ENCODE measurements at places on chromosomes 11 and 22.

GRCh38 chr22:47174671-47175112 lies 412.2 kb downstream of the TBC1D22A start:
- DNase-seq = no peak

GRCh38 chr11:128289048-128289447 lies 298.3 kb downstream of the ETS1 start:
- DNase-seq = peak; percentile 24

DNA sequence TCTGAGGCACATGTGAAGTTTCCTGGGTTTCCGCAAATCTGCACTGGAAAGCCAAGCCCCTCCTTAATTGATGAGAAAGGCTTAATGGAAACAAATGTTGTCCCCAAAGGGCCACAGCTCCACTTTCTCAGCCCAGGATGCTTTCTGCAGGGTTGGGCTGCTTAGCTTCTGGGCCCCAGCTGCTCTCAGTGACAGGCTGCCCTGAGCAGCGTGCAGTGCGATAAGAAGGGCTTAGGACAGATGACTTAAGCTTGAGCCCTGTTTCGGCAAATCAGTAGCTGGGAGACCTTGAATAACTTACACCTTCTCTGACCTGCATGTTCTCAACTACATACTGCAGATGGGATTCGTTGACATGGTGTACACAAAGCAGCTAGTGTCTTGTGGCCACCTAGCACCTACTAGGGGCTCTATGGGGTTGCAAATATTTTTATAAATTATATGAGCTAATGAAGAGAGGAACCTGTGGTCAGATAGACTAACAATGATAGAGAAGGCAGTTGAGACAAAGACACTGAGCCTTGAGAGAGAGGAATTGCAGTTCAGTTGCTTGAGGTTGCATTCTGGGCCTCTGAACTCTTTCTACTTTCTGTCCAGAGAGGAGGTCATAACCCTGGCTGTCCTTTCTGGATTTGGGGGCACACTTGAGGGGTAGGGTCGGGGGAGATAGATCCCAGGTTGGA lies 11.5 kb downstream of the STX3 start:
- DNase-seq = no peak

DNA sequence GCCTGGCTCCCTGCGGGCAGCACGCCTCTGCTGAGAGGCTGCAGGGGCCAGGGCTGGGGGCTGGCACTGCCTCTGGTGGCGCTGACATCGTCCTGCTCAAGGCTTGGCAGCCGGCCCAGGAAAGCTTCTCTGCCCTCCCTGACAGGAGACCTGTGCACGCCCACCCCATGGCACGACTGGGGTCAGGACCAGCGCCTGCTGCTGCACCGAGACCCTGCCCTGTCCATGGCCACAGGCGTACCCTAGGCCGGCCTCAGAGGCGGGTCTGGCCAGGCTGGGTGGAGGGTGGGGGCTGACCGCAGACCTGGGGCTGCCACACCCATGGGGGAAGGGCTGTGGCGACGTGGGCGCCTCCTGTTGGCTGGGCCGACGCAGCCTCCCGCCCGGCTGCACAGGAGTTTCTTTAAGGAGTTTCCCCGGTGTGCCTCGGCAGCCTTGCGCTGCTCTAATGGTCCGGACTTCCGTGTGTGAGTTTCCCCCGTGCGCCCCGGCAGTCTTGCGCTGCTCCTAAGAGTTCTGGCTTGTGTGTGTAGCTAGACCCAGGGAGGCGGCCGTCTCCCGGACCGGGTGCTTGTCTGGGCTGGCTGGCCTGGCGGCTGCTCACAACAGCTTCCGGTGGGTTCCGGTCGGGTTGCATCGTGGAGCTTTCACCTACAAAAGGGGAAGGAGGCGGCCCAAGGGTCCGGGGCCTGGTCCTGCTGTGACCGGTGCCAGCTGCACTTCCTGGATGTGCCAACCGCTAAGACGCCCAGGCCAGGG lies 4.6 kb downstream of the TRABD start:
- DNase-seq = peak; percentile 89

GRCh38 chr11:21814169-21814568 lies 378.7 kb upstream of the ANO5 start:
- no peak for DNase-seq

GRCh38 chr11:128757235-128757711 lies 63.4 kb downstream of the FLI1 start:
- peak; percentile 79 for DNase-seq

DNA sequence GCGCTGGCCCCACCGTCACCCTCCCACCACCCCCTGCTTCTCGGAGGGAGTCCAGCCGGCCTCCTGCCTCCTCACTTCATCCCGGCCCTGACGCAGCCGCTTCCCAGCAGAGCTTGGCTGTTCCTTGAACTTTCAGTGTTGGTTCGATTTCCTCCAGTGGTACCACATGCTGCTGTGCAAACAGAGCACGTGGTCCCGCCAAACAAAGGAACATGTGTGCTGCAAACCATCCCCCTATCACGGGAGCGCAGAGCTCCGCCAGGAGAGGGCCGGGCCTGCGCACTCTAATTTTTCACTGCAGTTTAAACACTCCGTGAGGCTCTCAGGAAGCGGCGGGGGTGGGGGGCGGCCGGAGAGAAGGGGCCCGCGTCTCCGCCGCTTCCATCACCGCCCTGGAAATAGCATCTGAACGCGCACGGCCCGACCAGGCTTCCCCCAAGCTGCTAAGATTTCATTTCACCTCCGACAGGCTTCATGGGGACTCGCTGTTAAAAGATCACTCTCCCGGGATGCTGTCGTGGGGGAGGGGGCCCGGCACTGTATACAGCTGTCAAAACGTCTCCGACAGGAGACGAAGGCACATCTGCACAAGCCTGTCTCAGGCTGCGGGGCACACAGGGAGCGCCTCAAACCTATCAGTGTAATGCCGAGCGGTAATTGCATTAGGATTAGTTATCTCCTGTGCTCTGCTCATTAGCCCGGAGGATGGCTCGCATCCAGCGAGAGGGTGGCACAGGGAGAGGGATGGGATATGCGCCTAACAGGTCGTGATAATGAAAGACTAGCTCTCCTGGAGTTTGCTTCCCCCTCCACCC lies 269.9 kb upstream of the SORL1-AS1 start:
- DNase-seq = no peak

DNA sequence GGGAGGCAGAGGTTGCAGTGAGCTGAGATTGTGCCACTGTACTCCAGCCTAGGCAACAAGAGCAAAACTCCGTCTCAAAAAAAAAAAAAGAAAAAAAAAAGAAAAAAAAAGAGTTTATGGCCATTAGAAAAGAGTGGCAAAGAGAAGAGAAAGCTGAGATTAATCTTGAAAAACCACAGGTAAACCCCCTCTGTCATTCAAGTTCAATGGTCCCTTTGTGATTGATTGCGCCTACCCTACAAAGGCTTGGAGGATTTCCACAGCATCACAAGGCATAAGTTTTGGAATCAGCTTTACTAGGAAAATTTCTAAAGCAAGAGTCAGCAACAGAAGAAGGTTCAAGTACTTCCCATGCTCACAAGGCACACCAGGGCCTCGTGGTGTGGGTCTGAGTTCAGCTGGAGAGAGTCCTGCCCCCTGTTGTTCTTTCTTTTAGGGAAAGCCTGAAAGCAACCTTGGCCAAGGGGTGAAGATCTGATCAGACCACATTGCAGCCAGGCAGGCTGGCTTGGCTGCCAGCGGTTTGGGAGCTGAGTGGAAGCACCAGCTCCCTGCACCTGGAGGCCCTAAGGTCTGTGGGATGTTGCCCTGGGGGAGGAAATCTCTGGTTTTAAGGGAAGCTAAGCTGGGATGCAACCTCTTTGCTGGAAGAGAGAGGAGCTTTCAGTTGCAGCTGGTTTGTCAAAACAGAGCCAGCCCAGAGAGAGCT lies 41.8 kb downstream of the SLN start:
- no peak for DNase-seq

GRCh38 chr11:88039476-88040147 lies 135.6 kb downstream of the RAB38 start:
- DNase-seq = no peak

GRCh38 chr22:36191106-36191836 lies 10.3 kb downstream of the APOL4 start:
- no peak for DNase-seq

DNA sequence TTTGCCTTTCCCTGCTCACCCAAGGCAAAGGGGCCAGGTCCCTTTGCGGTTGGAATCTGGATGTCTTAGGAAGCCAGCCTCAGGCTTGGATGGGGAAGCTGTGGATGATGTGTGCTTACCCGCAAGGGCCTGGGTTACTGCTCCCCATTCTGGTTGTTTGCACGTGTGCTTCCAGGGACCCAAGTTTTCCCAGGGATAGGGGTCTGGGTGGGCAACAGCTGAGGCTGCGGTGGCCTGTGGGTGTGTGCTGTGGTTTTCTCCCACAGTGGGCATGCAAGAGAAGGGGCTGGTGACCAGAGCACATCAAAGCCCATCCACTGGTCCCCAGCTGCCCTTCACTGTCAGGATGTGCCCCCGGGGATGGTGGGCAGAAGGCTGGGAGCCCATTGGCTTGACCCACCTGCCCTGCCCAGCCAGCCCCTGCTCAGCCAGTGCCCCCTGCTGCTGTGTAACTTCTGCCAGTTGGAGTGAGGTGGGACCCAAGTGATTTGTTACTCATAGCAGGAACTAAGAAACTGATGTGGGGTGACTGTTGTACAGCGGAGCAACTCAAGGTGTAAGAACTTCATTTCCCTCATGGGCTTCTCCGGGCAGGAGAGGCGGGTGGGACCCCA lies 3.3 kb downstream of the CAPN5 start:
- no peak for DNase-seq

GRCh38 chr22:18968011-18968749 lies 32.1 kb upstream of the PRODH start:
- peak; percentile 56 for DNase-seq

GRCh38 chr11:14107050-14107430 lies 144.5 kb downstream of the SPON1 start:
- no peak for DNase-seq

DNA sequence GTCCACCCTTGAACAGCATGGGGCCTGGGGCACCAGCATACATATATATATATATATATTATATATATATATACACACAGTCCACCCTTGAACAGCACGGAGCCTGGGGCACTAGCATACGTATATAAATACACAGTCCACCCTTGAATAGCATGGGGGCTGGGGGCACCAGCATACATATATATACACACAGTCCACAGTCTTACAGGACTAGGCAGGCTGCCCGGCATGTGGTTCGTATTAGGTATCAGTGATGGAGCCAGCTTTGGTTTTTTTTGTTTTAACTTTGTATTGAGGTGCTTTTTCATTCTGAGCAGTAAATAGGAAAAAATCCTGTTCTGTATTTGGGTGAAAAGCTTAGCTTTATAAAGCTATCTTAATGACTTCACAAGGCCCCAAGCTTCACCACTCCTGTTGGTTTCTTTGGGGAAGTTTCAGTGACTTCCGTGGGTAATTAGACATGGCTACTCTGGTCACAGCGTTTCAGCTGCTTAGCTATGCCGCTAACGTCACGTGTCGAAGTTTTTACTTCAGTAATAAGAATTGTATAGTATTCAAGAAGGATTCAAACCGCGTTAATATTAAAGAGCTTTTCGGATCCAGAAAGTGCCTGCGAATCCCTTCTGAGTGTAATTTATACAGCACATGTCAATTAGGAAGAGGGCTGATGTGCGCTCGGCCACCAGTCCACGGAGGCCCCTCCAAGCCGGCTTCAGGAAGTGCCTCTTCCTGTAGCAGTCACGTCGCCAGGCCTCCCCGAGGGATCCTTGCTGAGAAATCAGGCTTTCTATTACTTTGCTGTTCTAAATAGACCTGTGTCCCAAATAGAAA lies 179.7 kb downstream of the TBC1D22A start:
- DNase-seq = no peak

DNA sequence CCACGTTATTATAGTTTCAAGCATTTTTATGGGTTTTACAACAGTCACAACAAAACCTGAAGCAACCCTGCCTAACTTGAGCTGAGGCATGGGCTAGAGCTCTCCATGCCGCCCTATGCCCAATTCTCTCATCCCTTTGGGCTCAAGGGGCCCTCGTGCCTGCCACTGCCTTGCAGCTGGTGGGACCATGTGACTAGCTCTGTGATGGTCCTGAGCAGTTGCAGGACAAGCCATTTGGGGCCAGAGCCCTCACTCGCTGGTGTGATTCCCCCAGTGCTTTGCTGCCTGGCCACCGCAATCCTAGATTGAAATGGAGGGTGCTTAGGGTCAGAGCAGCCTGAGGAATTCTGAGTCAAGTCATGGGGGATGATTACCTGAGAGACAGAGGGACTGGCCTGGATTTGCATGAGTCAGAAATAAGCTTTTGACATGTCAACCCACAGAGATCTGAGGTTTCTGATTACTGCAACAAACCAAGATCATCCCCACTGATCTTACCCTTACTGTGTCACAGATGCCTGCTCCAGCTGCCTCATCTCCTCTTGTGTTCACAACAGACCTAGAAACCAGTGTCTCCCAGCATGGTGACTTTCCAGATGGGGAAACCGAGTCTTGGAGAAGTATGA lies 323.7 kb downstream of the BRD1 start:
- DNase-seq = no peak

DNA sequence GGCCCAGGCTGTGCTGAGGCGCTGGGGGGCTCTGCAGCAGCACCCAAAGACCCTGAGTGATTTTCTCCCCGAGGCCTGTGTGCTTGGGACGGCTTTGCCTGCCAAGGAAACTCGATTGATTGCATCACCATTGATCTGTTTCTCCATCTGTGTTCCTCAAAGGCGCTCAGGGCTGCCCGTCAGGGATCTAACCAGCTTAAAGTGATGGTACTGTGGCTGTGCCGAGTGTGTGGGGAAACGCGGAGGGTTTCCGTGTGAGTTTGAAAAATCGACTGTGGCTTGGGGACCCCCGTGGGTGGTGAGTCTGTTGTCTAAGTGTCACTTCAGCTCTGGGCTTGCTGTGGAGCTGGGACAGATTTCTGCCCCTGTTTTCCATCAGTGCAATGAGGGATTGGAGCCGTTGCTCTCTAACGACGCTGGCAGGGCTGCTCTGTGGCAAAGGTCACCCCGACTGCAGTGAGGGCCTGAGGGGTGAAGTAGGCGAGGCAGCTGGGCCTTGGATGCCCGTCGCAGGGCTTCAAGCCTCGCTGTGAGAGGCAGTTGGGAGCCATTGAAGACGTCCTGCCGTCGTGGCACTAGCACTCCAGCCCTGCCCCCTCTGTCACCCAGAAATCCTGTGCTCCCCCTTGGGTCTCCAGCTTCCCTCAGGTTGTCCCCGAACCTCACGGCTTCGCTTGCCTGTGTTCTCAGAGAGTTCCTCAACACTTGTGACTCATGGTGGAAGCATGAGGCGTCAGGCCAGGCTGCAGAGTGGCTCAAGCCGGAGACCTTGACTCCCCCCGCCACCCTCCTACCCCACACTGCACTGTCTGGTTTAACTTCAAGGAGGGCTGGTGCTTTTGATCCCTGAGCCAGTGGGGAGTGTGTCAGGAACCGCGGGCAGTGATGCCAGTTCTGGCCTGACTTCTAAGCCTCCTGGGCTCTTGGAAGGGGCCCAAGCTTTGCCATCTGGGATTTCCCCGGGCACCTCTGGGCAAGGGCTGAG lies 21.8 kb downstream of the CACNA1I start:
- no peak for DNase-seq

DNA sequence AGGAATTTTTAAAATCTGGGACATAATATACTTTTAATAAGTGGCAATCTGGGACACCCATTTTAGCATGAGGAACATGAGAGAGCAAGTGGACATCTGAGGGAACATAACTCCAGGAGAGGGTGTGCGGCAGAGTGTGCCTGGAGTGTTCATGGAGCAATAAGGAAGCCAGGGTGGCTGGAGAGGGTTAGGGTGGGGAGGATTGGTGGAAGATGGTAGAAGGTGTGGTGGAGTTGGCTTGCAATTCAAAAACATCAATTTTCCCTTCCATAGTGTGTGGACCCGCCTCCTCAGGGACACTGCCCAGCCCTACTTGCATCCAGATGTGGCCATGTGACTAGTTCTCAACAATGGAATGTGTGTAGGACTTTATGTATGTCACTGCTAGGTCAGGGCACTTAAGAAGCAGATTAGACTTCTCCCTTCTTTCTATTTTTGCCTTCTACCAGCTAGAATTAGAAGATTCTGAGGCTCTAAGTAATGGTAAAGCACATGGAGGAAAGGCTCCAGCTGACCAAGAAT lies 4.4 kb upstream of the DENND5A start:
- no peak for DNase-seq
